ENCODE measurements at places on chromosomes 16 and 17. TPM values are rescaled to one million over a fixed set of nuclear protein-coding genes. Genes with fewer than 3 reads are reported as not detected.
A peak's percentile ranks its signal among the peaks of the same experiment; 100 is the strongest.

DNA sequence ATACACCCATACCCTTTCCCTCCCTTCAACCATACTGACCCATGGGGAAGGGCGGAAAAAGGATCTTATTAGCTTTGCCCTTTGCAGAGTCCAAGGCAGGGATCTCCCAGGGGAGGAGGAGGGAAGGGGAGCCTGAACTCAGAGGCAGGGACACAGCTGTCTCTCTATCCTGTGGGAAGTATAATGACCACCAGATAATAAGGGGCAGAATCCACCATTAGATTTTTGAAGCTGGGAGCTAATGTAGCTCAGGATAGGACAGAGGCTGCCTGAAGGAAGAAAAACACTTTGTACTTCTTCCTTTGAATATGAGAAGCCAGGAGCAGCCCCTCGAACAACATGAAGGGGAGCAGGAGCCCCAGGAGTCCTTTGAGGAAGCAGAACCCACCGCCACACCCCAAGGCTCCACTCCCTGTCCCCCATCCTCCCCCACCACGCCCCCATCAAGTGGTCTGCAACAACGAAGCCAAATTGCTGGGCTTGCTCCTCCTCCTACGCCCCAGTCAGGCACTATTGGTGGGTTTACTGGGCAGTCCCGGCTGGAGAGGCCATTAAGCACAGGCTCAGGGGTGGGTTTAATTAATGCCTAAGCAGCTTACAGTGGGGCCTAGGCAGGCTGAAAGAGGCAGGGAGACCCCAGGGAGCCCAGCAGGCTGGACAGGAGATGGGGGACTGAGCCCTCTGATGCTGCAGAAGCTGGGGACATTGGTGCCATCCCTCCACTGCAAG, 5.3 kb downstream of the MPP2 start:
- no peak for DNase-seq

- DNase-seq = no peak
Observed at GRCh38 chr17:65279456-65279855, 142.3 kb downstream of the RGS9 start.

DNA sequence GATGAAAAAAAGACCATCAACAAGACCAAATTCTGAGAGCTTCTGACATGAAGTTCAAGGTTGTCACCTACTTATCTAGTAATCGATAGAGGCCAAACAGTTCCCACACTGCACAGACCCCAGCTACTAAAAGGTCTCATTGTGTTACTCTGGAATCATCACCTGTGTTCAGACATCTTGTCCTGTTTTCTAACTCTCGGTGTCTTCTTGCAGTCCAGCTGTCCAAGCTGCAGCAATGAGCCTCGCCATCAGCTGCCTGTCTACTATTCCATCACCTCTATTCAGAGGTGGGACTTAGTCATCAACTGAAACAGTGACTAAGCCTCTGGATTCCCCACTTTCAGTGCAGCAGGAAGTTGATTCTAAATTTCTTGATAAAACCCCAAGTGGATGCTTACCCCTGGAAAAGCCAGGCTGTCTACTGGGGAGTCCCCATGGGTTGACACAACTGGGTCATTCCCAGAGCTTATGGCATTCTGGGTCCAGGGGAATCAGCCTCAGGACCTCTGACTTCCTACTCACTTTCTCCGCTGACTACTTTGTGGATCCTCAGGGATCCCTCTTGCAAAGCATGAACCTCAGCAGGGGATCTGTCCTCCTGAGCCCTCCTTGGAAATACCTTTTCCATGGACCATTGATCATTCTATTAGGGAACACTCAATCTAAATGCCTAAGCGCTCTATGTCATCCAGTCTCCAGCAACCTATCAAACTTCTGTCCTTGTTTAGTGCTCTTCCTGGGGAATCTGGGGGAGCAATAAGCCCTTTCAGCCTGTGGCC, 46.5 kb downstream of the HNF1B start:
- no peak for DNase-seq

DNA sequence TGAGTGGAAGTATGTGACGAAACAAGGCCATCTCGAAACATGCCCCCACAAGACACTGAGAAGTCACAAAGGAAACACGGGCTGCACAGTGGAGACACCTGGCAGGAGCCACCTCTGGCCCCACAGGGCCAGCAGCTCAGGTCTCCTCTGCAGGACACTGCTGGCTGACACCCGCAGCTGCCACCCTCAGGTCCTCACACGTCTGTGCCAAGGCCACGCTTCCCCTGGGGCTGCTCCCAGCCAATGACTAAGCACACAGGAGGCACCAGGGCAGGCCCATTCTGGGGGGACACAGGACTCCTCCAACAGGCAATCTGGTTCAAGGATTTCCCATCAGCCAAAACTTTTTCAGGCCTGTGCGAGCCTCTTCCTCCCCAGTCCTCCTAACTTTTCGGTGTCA, 36.4 kb downstream of the MBTPS1 start:
- no peak for DNase-seq

The GSDMA gene
- 0.13 TPM for polyA plus RNA-seq

DNA sequence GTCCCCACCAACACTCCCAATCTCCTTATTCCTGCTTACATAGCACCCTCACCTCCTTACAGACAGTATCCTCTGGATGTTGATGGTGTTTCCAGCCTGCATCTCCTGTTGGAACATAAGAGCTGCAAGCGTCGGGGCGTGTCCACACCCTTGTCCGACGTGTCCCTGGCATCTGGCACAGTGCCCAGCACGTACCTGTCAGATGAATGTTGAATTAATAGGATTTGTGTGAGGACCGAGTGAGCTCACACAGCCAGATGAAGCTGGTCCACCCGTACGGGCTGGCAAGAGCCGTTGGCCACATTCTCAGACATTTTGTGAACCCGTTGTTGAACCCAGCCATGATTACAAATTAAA, 12.2 kb upstream of the CBX4 start:
- no peak for DNase-seq

GRCh38 chr17:55690105-55690508, 32.6 kb downstream of the TMEM100 start:
- DNase-seq = no peak

DNA sequence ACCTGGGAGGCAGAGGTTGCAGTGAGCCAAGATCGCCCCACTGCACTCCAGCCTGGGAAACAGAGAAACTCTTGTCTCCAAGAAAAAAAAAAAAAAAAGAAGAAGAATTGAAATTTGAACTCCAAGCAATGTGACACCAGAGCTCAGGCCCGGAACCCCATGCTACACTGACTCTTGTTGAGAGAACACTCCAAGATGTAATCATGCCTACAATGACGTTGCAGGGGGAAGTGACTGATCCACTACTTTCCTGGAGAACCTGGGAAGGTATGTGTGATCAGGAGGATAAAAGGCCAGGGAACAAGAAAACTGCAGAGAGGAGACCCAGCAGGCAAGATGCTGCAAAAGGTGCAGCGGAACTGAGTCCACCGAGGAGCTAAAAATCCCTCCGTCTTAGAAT, 57.9 kb downstream of the ADCY9 start:
- DNase-seq = no peak

- no peak for DNase-seq
Observed at GRCh38 chr17:19958023-19958422, 19.6 kb downstream of the AKAP10 start.

DNA sequence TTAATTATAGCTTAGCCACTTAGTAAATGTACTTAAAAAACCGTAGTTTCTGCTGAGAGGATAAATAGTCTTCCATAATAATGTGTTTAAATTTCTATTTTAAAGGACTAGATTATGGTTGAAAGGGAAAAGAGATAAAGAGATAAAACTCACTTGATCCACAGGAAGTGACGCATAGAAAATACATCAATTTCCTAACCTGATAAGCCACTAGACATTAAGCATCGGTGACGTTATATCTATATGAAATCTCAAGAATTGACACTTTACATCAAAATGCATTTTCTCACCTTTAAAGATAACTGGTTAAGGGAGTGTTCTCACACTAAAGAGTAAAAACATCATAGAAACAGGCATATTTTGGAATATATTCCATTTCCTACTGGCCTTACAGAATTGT, 5.8 kb downstream of the FBXO47 start:
- DNase-seq = no peak

DNA sequence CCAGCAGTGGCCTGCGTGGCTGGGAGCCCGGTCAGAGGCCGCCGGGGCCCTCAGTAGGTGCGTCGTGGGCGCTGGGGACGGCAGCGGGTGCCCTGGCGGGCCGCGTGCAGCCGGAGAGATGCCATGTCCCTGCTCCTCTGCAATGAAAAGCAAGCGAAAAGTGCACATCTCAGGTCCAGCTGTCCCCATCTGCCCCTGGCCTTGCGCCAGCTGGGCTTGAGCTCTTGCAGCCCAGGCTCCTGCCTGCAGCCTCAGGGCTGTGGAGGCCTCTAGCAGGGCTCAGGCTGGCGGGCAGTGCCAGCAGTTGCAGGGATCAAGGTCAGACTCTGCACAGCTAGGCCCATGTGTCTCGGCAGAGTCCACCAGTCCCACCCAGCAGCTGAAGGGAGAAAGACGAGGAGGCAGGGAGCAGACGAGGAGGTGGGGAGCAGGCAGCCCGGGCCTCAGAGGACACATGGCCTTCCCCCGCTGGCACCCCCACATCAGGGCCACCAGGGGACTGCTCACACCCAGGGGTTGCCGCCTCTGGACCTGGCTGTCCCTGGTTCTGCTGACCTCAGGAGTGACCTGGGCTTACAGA, 11.2 kb downstream of the SLC16A3 start:
- DNase-seq = no peak

GRCh38 chr17:28470914-28471366, 2.5 kb upstream of the SLC13A2 start:
- no peak for DNase-seq

- DNase-seq = no peak
Observed at GRCh38 chr16:74710401-74710800, 9.7 kb upstream of the MLKL start.

DNA sequence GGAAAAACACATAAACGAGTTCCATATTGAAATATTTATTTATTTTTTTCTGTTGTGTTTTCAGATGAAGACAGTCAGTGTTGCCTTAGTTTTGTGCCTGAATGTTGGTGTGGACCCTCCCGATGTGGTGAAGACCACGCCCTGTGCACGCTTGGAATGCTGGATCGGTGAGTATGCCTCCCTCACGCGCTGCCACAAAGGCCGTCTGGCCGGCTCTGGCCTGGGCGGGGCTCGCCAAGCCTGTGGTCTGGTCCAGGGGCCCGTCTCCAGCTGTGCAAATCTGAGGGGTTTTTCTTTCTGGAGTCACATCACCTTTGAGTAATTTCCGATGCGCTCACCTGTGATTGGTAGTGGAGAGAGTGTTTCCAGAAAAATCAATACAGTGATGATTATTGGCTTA, 81.0 kb downstream of the RPTOR start:
- no peak for DNase-seq

DNA sequence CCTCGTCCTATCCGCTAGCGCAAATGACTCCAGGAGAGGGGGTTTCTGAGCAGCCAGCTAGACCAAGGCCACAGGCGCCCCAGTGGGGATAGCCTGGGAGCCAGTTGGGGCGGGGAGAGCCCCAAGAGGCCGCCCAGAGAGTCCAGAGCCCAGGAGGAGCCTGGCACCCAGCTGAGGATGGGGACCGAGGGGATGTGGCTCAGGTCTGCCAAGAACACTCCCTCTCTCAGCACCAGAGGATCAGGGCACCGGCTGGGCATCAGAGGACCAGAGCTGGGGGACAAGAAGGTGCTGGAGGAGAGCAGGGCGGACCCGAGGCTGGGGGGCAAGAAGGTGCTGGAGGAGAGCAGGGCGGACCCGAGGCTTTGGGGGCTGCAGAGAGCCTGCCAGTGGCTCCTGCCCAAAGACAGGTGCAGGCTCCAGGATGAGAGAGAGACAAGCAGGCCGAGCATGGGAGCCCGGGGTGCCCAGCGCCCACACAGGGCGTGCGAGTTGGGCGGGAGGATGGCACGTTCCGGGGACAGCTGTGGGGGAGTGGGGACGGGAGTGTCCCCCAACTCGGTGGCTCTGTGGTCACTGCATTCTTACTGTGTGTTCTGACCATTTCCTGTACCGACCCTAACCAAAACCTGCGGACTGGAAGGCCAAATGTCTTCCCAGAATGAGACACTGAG, 39.4 kb downstream of the TIMM22 start:
- no peak for DNase-seq

The CBLN1 gene
- polyA plus RNA-seq = 1.1 TPM

DNA sequence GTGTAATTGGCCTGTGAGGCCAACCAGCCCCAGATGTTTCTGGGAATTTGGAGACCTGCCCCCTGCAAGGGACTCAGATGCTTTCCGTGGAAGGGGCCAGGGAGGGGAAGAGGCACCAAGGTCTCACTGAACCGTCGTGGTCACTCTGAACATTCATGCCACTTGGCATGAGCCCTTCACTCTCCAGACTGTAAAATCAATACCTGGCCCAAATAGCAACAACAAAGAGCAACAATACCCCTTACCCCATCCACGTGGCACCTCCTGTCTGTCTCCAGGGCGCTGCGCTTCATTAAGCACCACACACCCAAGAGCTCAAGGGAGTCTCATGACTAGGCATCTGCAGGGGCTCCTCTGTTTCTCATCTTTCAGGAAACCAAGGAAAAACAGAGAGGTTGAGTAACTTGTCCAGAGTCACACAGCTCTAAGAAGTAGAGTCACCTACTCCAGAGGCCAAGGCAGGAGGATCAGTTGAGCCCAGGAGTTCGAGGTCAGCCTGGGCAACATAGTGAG, 52.8 kb downstream of the SOCS1 start:
- no peak for DNase-seq

The RNF227 gene
- 3.5 TPM for polyA plus RNA-seq

DNA sequence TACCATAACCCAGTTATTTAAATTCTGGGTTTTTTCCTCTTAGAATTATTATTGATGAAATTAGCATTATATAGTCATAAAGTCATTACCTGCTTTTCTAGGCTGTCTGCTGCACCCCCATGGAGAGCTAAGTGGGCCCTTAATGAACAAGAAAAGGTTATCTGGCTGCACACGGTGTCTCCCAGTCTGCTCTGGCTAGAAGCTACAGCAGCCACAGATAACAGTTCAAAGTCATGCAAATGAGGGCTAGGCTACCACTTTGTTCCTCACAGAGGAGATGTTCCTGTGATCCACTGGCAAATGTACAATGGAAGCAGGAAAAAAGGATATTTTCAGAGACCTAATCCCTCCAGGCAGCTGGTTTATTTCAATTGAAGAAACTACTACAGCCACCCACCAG, 112.1 kb downstream of the SNX11 start:
- no peak for DNase-seq

GRCh38 chr17:64765191-64765889, 103.2 kb upstream of the SMURF2 start:
- no peak for DNase-seq

The NPIPB2 gene
- polyA plus RNA-seq = 3.4 TPM

DNA sequence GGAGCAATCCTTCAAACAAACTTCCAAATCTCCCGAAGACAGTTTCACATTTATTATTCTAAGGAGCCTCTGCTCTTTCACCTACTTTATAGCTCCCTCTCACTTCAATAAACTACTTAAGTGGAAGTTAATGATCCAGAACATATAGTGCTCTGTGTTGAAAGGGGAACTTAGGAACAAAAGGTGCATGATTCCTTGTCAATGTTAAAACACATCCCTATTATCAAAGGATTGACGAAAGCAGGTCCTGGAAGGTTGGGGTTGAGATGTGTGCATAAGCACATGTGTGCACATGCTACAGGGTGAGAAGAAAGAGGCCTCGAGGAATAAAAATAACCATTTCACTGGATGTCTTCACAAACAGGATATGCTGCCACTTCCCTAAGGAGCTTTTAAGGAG, 170.3 kb downstream of the SLC39A11 start:
- no peak for DNase-seq

- no peak for DNase-seq
Observed at GRCh38 chr16:86733546-86734254, 155.4 kb downstream of the FOXL1 start.

GRCh38 chr17:55845385-55845784, 94.5 kb downstream of the PCTP start:
- peak; percentile 65 for DNase-seq

- DNase-seq = no peak
Observed at GRCh38 chr16:55364811-55365210, 40.8 kb downstream of the IRX6 start.

The TBC1D3G gene
- not detected for polyA plus RNA-seq

- DNase-seq = no peak
Observed at GRCh38 chr16:16928532-16929109, 542.1 kb downstream of the XYLT1 start.
